Endothelial cell of coronary artery (primary cell): ENCODE measurements at places on chromosomes 4 and X. TPM values are rescaled to one million over a fixed set of nuclear protein-coding genes. Genes with fewer than 3 reads are reported as not detected.

The RHOXF2B gene
- not detected in 2 replicates for total RNA-seq

The CFI gene
- 9.5 and 16.6 TPM in 2 replicates for total RNA-seq

The HTRA3 gene
- total RNA-seq = 0.72 and 12.0 TPM in 2 replicates

The FAAH2 gene
- 0.09 and 0.19 TPM in 2 replicates for total RNA-seq
